ENCODE measurements at places on chromosomes 6 and 20. TPM values are rescaled to one million over a fixed set of nuclear protein-coding genes. Genes with fewer than 3 reads are reported as not detected.

GGTLC1 gene
- total RNA-seq = not detected

PEX7 gene
- 18.1 TPM for total RNA-seq

MATN4 gene
- total RNA-seq = not detected

EEF1A2 gene
- total RNA-seq = 3.9 TPM

DYNLT2 gene
- 0.83 TPM for total RNA-seq

MARCKS gene
- 194 TPM for total RNA-seq

KHDC1 gene
- 3.0 TPM for total RNA-seq

RAET1L gene
- not detected for total RNA-seq

HMGN3 gene
- 18.5 TPM for total RNA-seq
